ENCODE measurements at places on chromosomes 5 and 9.

DNA sequence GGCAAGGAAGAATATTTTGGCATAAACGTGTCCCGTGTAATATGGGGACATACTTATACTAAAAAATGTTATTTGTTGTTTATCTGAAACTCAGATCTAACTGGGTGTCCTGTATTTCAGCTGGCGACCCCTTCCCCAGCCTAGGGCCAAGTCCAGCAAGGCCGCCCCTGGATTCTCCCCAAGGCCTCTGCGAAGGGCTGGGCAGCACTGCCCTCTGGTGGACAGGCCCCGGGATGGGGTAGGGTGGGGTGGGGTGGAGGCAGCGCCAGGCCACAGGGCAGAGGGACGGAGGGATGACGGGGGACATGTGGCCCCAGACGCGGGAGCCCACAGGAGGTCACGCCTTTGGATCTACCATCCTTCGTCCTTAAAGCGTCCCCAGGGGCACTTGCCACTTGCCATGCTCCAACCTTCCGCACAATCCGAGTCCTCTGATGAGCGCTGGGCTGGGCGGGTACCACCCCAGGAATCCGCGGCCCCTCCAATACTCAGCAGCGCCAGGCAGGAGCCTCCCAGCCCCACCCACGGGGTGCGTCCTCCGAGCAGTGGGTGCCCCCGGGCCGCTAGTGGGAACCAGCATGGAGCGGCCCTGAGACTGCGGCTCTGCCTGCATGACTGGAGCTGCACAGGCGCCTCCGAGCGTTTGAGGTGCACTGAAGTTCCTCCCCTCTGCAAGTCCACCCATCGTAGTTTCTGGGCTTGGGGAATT is 7.1 kb upstream of the AGPAT2 start:
- DNase-seq: no peak

- DNase-seq: no peak
Measured at GRCh38 chr9:38380872-38381534, 11.5 kb upstream of the ALDH1B1 start.

DNA sequence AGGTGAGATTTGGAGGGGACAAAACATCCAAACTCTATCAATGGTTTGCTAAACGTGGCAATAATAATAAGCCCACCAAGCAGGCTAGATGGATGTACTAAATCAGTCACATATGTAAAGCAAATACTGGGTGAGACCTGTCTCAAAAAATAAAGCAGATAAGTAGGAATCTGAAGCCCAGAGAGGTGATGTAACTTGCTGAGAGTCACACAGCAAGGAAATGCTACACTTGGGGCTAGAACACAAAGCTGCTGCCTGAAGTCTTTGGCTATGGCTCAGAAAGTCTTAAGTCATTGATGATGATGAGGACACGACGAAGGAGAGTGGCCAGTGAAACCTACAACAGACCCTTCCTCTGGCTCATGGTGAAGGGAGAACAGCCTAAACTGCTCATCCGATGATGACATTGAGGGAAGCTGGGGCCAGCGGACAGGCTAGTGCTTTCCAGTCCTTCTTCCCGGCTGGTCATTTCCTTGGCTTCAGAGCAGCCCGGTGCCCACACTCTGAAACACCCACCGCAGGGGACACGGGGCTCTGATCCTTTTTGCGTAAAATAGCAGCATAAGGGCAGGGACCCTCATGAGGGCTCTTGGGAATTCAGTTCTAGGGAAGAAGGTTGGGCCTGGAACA is 14.1 kb downstream of the DUSP1 start:
- no peak for DNase-seq

DNA sequence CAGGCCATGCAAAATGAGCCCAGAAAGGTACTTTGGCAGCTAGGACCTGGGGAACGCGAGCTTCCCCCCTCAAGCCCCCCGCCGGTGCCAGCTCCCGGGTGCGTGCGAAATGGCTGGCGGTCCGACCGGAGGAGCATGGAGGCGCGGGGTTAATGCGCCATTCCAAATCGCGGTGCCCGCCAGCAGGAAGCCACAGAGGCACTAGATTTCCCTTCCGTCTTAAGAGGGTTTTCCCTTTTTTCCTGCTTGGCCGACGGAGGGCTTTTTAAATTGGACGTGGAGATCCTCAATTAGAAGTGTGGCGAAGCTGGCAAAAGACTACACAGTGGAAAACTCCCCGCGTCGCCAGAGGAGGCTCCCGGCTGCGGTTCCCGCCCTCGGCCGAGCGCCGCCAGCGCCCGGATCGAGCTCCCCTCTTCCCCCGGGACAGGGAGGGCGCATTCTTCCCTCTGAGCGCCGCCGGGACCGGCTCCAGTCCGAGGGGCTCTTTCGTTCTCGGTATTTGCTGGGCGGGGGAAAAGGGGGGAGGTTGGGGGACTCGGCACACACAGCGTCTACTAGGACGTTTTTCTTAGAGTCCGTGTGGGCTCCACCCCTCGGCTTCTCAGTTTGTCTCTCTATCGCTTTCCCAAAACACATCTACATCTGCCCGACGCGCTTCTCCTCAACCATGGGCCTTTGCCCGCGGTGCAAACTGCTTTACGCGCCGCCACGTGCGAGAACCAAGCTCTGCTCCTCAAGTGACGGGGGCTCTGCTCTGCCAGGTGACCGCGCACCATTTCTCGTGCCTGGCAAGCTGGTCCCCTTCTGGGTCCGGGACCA is 3.0 kb downstream of the GDNF start:
- no peak for DNase-seq

- peak; percentile 45 for DNase-seq
Measured at GRCh38 chr5:13976867-13977830, 32.7 kb upstream of the DNAH5 start.

All from Caki2 (cell line).